HS-27A (cell line): ENCODE measurements at places on chromosomes 3 and 15.
A peak's percentile ranks its signal among the peaks of the same experiment; 100 is the strongest.

DNA sequence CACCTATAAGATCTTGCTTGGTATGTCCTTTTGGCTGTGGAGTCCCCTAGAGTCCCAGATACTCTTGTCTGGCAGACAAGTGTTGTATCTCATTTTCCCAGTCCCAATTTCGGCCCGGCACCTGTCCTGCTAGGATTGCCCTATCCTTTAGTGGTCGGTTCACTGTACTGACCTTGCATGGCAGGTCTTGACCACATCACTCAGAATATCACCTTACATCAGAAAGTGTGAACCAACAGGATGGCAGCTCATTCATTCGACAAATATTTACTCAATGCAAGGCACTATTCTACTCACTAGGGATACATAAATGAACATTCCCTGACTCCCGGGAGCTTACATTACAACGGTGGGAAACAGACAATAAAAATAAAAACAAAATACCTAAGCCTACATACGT lies 5.7 kb upstream of the CCDC80 start:
- DNase-seq: no peak

DNA sequence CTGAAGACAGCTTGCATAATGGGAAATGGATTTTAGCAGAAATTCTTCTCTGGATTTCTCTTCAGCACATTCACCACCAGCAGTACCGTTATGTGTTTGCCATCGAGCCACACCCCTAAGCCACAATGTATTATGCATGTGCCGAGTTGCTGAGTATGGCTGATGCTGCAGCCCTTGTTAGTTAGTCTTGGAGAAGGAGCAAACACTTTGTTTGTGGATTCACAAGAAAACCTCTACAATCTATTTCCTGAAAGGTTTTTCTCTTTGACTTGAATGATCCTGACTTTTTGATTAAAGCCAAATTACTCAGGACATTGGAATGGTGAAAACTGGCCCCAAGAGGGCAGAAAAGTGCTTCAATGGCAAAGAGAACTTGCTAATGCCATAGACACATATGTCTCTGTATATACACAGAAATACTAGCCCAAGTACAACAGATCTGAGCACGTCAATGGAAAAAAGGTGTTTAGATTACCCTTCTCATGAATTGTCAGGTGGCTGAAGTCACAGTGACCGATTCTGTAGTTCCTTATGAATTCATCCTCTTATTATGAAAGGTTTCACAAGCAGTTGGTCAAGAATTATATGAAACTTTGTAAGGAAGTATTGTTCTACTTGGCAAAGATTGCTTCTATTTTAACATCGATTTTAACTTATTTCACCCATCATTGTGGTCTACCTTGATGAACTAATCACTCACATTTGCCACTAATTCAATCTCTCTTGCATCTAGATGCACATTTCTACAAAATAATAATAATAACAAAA lies 103.0 kb downstream of the P3H2 start:
- peak; percentile 77 for DNase-seq

GRCh38 chr3:48180021-48180420 lies 8.2 kb downstream of the CDC25A start:
- no peak for DNase-seq

DNA sequence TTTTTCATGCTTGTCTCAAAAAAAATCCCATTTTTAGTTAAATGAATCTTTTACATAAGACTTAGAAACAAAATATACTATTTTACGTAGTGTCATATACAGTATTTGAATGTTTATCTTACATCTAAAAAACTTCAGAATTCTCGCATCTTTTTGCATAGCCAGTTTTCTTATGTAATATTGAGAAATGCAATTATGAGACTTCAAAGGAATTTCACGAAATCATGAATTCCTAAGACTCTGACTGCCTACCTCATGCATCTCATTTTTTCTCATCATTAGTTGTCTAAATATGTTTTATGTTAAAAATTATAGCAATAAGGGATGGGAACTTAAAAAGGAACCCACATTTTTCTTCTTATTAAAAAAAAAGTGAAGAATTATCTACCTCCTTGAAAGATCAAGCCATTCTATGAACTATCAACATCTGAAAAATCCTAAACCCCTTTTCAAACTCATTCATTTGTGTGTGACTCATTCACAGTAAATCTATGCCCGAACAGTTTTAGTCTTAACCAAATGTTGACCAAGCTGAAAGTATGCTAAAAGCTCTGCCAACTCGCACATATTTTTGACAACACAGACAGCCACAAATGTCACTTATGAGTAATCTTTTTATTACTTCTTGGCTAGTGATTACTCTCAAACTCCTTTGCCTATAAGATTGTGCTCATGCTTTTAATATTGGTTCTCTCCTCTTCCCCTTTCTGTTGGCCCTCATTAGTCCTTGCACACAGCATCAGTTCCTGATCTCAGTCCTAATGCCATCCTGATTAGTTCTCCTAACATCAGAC lies 115.9 kb downstream of the DCLK3 start:
- peak; percentile 89 for DNase-seq

- peak; percentile 90 for DNase-seq
Measured at GRCh38 chr15:39195961-39196486, 384.9 kb upstream of the THBS1 start.

- no peak for DNase-seq
Measured at GRCh38 chr15:88302373-88302772, 45.8 kb upstream of the NTRK3 start.

DNA sequence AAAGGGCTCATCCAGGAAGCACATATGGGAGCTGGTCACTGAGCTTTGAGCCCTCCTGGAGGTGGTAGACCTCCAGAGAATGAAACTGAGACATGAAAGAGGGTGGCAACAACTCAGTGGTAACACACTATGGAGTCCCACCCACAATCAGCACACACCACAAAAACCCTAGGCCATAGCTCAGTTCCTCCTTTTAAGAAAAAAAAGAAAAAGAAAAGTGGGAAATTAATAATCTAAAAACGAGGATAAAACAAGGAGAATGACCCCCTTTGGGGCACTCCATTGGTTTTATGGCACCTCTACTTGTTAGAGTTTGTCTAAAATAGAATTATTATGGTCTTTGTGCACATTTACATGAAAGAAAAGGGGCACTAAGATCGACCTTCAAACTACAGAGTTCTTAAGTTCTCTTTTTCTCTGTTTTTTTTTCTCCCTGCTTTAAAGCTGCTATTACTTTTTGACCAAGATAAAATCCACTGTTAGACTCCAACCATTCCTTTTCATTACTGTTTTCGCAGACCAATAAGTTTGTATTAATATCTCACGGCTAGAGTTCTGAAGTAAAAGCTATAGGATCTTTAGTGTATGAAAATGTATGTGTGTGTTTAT lies 40.2 kb upstream of the ZBTB20 start:
- DNase-seq: no peak

DNA sequence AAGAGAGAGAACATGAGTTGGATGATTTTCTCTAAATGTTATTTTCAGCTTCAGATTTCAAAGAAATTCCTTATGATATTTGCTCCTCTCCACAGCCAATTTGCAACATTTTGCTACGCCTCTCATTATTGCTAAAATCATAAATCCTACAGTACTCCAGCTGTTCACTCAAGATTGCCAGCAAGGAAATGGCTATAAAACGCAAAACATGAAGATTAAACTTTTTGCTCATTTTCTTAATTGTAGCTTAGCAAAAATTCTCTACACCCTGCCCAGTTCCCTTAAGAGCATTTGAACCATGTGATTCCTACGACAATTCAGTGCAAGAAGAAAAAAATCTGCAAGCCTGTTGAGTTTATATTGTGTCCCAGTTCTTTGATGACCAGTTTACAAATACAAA lies 6.8 kb downstream of the CHRNA3 start:
- no peak for DNase-seq

DNA sequence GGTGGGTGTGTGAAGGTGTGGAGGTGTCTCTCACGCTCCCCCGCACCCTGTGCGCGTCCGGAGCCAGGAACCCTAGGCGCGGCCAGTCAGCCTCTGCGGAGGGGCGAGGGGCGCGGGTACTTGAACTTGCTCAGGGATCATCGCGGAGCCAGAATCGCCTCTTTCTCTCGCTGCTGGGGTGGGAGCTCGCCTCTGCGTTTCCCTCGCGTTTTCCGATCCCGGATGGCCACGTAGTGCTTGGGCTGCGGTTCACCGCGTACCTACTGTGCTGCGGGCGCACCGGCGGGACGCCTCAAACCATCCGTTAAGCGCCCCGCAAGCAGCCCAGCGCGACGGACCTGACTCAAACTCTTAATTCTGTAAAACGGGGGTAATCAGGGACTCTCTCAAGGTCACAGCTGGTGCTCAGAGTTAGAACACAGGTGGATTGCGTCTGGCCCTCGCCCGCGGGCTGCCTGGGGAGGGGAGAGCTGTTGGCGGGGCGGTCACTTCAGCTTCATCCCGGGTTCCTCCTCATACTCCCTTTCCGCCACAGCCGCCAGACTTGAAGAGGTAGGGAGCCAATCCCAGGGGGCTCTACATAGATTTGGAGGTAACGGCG lies 686 bp downstream of the MYRIP start:
- no peak for DNase-seq

DNA sequence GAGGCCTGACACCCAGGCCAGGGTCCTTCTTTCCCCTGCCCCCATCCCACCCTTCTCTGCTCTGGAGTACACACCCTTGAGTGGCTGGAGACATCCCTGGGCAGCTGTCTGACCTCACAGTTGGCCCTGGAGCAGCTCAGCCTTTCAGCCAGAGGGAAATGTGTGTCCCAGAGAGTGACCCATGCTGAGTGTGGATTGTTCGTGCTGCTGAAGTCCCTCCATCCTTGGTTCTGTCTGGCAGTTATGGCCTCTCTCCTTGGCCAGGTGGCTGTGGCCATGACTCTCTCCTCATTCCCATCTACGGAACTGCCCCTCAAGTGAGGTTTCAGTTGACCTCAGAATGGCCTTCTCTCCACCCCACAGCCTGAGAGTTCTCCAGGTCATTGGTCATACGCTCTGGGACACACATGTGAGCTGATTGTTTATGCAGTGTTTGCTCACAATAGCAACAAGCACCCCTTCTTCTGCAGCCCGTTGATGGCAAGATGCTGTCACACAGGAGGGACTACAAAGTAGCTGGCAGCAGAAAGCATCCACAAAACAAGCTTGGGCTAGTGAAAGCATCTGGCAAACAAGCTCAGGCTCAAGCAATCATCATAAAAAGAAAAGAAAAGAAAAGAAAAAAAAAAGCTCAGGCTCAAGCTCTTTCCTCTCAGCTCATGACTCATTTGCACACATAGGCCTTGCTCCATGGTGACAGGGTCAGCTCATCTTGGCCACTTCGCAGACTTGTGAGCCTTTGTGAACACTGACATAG lies 55.3 kb upstream of the ITGA11 start:
- no peak for DNase-seq

DNA sequence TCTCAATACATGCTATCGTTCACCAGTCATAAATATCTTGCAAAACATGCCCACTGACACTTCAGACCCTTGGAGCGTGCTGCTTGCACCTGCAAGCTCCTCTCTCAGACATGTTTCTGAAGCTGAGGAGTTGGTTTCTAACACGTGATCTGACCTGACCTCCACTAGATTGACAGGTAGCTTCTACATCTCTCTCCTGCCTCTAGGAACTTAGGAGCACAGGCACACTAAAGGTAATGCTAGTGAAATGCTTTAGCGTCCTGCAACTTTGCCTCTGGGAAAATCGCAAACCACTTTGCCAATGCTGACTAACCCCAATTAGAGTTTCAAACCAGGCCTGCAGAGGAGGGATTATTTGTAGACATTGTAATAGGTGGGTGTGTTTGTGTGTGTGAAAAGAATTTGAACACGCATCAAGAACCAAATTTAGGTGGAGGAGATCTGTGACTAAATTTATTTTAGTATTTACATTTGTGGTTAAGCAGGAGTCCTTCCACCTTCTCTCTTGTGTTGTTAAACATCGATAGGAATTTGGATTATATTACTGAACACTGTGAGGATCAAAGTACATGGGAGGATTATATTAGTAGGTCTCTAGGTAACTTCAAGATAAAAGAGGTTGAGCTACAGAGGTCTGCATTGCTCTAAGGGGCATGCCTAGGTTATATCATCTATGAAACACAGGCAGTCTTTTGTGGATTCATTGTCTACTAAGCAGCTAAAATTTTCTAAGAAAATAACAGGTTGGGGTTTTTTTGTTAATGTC lies 86.7 kb upstream of the ZBED2 start:
- no peak for DNase-seq

GRCh38 chr15:88019656-88020055 lies 236.9 kb downstream of the NTRK3 start:
- no peak for DNase-seq

DNA sequence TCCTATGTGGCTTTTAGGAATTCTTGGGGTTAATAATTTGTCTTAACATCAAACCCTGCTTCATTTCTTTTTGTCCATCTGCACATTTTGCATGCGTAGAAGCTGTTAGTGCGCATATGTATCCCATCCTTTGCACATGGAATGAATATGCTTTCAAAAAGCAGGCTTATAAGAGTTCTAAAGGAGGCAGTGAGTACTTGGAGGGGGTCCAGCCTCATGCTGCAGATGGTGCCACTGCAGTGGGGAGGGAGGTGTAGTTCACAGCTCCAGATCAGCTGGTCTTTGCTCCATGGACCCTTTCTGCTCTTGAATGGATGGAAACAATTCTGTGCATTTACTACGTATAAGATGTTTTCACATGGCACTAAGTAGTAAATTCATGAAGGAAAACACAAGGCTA lies 20.7 kb upstream of the SSR3 start:
- DNase-seq: no peak

- no peak for DNase-seq
Measured at GRCh38 chr15:43211224-43211735, 9.5 kb downstream of the EPB42 start.

DNA sequence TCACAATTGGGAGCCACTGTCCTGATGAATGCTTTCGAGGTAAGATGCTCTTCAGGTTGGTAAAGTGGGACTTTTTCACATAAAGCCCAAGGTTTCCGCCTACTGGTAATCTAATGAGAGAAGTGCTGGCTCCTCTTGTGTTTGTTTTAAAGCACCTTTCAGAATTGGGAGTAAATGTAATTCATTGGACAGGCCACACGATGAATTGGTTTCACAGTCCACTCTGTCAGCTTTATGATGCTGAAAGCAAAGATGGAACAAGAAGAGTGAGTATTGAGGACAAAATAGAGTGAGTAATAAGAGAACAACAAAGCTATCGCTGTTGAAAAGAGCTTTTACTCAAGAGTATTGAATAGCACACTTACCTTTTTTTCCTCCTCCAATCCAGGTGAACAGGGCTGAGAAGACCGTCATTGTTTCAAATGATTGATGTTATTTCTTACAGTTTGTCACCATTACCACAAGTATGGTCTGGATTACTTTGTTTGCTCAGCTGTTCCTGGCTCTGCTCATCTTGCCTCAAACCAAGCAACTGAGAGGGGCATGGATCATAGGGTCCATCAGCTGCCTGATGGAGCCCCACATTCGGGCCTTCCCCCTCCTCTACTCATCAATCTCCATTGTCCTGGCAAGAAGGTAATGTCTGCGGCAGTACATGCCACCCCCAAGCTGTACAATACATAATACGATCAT lies 136.1 kb upstream of the CNTN4 start:
- DNase-seq: no peak

DNA sequence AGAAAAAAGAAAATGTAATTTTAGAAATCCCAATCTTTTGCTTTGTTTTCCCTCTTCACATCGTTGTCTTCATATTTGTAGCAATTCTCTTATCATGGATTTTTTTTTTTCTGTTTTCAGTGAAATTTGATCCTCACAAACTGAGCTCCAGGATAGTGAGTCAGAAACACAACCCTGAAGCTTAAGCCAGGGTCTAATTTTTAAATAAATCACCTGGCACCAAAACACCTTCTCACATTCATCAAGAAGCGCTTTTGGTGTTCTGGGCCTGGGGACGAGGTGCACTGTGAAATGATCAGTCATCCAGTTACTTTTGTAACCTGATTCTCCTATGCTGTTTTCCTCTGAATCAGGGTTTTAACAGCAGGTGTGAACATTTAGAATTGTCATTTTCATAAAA lies 87.7 kb downstream of the REC114 start:
- DNase-seq: peak; percentile 5
